SK-N-MC (cell line): ENCODE measurements at places on chromosomes 1 and 21.

DNA sequence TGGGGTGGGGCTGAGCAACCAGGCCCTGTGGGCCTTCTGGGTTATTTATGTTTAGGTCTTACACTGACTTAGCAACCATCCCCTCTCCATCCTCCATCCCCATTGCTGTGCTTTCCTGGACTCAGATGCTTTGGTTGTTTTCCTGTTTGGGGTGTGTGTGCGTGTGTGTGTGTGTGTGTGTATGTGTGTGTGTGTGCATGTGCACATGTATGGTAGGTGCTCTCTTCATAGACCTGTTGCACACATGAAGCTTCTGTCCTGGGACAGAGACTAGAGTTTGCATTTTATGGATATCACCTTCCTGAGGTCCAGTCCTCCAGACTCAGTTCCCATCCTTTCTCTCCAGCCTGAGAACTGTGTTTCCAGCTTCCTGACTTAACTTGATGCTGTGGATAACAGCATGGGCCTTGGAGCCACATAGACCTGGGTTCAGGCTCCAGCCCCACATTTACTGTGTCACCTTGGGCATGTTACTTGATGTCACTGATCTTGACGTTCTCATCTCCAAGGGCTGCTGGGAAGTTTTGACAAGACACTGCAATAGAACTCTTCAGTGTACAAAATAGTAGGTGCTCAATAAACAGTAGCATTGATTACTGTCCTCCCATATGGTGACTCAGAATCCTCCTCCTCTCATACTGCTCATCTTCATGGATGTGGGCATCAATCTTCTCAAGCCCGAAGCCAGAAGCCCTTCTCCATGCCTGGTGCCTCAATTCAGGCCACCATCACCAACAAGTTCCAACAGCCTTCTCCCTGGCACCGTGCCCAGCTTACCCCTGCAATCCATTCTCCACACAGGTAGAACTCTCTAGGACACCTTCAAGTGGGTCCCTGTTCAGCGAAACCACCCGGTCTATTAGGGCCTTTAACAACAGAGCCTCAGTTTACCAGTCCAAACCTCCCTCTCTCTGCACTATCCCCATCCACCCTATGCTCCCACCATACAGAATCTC lies 181.8 kb upstream of the EDN2 start:
- no peak for DNase-seq

- DNase-seq: no peak
Measured at GRCh38 chr1:235925016-235925415, 58.3 kb upstream of the LYST start.

DNA sequence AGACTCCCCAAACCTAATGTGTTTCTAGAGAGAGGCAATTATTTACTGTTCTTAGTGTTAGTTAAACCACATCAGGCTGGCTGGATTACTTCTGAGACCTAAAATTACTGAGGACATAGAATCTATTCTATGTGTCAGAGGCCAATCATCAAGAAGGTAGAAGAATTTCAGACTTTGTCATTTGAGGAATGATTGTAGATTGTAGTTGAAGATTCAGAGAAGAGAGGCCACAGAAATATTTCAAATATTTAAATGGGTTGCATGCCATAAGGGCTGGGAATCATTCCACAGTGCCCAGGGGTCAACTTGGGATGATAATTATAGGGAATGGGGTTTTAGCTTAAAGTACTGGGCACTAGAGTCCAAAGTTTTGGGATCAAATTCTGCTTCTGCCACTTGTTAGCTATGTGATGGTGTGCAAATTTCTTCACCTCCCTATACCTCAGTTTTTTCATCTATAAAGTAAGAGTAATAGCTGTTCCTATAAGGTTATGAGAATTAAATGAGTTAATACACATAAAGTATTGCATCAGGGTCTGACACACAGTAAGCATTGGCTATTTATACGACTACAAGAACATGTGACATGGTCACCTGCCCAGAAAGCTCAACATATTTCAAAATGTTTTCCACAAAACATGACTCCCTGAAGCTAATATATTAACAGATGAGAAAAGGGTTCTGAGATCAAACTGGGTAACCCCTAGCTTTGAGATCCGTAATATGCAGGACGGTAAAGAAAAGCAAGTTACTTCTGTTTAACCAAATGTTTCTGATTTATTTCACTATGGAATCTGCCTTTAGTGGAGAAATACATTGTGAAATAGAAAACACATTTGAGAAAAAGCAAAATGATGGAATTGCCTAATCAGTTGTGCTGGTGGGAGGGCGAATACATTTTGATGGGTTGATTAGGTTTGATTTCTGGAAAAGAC lies 69.7 kb upstream of the SPAG17 start:
- no peak for DNase-seq

GRCh38 chr1:48681476-48682305 lies 95.0 kb downstream of the BEND5 start:
- no peak for DNase-seq

DNA sequence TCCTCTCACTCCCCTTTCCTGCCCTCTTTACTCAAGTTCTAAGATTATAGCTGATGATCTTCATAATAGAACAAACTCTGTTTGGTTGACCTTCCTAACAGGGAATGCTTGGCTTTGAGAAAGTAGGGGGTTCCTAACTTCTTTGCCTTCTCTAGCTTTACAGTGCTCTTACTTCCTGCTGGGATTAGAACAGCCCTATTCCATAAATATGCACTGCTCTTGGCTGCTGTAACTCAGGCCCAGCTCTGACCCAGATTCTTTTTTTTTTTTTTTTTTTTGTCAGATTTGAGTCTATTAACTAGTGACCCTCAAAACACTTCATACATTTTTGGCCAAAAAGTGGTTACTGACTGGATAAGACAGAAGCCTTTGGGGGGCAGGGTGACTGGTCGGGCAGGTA lies 39.4 kb upstream of the PIGV start:
- no peak for DNase-seq

DNA sequence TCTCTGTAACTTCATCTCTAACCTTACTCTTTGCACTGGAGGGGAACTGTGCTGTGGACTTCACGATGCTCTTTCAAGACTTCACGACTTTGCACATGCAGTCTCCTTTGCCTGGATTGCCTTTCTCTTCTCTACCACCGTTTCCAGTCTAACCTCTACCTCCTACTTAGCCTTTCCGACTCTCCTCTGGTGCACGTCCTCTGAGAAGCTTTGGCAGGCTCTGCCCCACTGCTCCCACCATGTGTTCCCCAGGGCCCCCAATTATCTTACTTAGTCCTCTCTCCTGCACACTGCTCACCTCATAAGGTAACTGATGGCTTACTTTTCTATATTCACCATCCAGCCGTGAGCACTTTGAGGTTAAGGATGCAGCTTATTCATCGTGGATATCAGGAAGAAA lies 101.7 kb upstream of the GJB5 start:
- no peak for DNase-seq
